H1 (cell line): ENCODE measurements at places on chromosomes 5 and 9. TPM values are rescaled to one million over a fixed set of nuclear protein-coding genes. Genes with fewer than 3 reads are reported as not detected.

Gene TRIO
- polyA plus RNA-seq: 35.1 and 39.5 TPM in 2 replicates

Gene PKD2L2
- polyA plus RNA-seq: not detected in 2 replicates

Gene KLHL3
- polyA plus RNA-seq: 6.0 and 7.4 TPM in 2 replicates

Gene MVB12B
- 2.6 and 3.7 TPM in 2 replicates for polyA plus RNA-seq

Gene BAAT
- polyA plus RNA-seq: 0.08 and 0.09 TPM in 2 replicates

Gene LURAP1L
- polyA plus RNA-seq: 0.25 and 0.63 TPM in 2 replicates

Gene LIX1
- 0.39 and 0.45 TPM in 2 replicates for polyA plus RNA-seq

Gene TEX48
- not detected in 2 replicates for polyA plus RNA-seq

Gene ADAMTSL2
- 0.76 and 1.0 TPM in 2 replicates for polyA plus RNA-seq

Gene FOXD4L5
- not detected in 2 replicates for polyA plus RNA-seq

Gene ALAD
- 8.2 and 17.3 TPM in 2 replicates for polyA plus RNA-seq

Gene ZBED3
- polyA plus RNA-seq: 7.3 and 9.4 TPM in 2 replicates

Gene FOXD4
- polyA plus RNA-seq: 0.03 and 0.08 TPM in 2 replicates

Gene GABRB2
- 0.25 and 0.54 TPM in 2 replicates for polyA plus RNA-seq

Gene FOXD4L4
- 0.03 TPM in 1 of 2 replicates, not detected in the other for polyA plus RNA-seq

Gene IGIP
- 0.14 and 0.32 TPM in 2 replicates for polyA plus RNA-seq

Gene PCDHGB7
- 4.1 and 5.5 TPM in 2 replicates for polyA plus RNA-seq
